ENCODE measurements at places on chromosomes 11 and 22.

DNA sequence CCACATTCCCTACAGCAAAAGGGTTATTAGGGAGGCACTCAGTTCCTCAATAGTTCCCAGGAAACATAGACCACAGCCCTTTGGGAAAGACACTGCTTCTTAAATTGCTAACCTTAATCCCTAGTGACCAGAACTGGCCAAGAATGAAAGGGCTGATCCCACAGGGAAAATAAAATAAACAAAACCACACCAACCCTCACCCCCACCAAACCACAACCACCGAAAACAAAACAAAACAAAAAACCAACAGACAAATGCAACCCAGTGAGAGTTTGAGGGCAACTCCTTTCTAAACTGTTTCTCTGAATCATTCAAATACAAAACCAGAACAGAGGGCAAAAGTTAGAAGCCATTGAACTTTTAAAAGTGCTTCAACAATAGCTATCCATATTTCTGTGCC is 57.2 kb downstream of the NAV2 start:
- no peak for DNase-seq

GRCh38 chr11:12474871-12475270 is 97.5 kb downstream of the PARVA start:
- DNase-seq = no peak

GRCh38 chr11:95556342-95557163 is 233.0 kb downstream of the FAM76B start:
- DNase-seq = no peak

DNA sequence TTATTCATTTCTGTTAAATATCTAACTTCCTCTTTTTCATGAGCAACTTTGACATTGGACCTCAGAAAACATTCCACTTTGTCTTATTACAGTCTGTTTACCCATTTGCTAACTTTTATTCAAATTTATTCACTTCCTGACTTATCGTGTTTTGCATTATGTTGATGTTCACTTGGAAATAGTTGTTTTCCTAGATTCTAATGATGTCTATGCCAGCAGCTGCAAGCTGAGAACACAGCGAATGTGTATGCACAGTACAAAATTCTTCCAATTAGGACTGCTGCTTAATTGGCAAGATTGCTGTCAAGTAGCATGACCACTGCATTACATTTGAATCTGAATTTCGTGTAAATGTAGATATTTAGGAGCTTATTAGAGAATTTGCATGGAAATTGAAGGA is 61.5 kb upstream of the GRIA4 start:
- DNase-seq = no peak

DNA sequence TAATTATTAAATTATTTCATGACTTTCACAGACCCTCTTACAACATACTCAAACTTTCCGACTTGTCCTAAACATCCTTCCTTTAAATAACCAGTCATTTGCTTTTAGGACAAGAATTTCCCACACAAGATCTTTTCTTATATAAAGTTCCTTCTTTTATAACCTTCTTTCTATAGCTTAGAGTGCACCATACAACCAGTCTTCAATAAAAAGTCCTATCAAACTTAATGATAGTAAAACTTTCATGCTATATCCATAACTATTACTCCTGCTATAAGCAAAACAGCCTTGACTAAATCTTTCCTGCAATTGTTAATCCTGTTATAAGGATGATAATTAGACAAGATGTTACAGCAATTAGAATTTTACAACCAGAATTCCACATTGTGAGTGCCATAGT is 47.4 kb downstream of the ZNF280B start:
- no peak for DNase-seq

GRCh38 chr11:47333886-47334443 is 18.5 kb downstream of the MYBPC3 start:
- DNase-seq = no peak

DNA sequence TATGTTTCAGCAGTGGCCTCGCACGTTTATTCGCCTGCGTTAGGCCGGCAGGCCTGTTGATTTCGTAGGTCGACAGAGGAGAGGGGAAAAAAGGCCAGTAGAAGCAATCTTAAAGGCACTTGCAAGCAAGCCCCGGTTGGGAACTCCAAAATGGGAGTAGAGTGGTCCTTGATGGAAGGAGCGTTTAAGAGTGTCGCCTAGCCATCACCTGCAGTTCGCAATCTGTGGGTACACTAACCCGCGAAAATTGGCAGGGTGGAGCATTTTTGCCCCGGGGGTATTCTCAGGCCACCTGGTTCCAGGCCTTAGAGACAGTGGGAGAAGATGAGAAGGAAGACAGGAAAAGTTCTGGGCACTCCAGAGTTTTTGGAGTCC is 1.1 kb downstream of the EWSR1 start:
- DNase-seq = no peak

GRCh38 chr11:2933375-2934020 is 4.3 kb upstream of the PHLDA2 start:
- DNase-seq = no peak

- no peak for DNase-seq
Observed at GRCh38 chr11:95563859-95564258, 225.7 kb downstream of the FAM76B start.

Measured in T follicular helper cell (primary cell).